Stimulated activated CD4-positive, alpha-beta T cell treated with anti-CD3 and anti-CD28 coated beads, Interleukin-4, amount 100 ng/mL, for 48 hours (primary cell): ENCODE measurements at places on chromosomes 11 and 22.
A peak's percentile ranks its signal among the peaks of the same experiment; 100 is the strongest.

- DNase-seq: no peak
These were observed 6.3 kb downstream of the SLC39A13 start for GRCh38 chr11:47414685-47415070.

GRCh38 chr11:19453651-19454257 is 213.0 kb upstream of the E2F8 start:
- no peak for DNase-seq

DNA sequence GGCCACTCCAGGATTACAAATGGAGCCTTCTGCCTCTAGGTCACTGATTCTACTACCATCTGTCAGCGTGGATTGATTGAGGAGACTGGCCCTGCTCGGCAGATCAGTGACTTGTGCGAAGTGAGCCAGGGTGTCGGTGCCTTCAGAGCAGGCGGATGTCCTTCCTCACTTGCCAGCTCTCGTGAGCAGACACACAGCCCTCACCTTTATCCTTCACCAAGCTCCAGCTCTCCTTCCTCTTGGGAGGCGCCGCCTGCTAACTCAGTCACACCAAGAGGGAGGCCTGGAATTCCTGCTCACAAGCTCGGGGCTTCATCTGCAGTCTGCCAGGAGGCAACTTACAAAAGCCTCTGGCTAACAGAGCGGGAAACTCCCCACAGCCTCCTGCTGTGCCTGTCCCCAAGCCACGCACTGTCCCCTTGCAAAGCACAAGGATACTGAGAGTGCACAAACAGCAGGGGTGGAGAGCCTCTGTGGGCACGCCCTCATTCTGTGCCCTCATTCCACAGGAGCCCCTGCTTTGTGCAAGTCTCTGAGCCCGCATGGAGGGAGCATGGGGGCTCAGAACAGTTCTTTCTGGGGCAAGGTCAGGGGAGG is 3.5 kb upstream of the TCF20 start:
- DNase-seq: no peak

GRCh38 chr22:39511226-39511625 is 9.1 kb upstream of the ATF4 start:
- DNase-seq: no peak

- no peak for DNase-seq
These were observed 104.4 kb downstream of the NECTIN1 start for GRCh38 chr11:119624629-119625028.

DNA sequence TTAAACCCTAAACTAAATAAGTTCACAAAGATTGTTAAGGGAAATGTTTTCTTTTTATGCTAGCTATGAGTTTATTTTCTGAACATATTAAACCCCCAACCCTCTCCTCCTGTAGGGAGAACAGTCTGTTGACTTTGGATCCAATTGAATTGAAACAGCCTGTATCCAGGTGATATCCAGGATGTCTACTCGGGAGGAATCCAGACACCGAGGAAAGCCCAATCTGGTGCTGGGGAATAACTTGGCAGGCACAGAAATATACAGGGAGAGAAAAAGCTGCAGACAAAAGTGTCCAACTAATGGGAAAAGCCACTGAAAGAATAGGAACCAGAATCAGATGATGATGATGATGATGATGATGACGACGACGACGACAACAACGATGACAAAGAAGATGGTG is 93.9 kb upstream of the API5 start:
- no peak for DNase-seq

- DNase-seq: no peak
These were observed 583 bp downstream of the P4HA3 start for GRCh38 chr11:74310857-74311256.

- peak; percentile 29 for DNase-seq
These were observed 132.8 kb upstream of the PITPNB start for GRCh38 chr22:28051787-28052356.

DNA sequence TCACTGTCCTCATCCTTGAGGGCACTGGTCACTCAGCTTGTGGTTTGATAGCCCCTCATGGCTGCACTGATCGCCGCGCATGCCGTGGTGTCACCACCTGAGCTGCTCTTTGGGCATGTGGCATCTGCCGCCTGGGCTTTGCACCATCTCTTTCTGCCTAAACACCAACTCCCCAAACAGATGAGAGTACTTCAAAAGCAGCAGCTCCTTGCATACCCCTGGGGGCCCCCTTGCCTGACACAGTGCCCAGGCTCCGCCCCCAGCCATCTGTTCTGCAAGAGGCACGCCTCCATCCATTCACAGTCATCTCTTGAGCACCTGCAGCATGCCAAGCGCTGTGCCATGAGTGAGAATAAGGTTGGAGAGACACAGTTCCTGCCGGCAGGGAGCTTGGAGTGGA is 104.5 kb upstream of the B3GAT1 start:
- no peak for DNase-seq

DNA sequence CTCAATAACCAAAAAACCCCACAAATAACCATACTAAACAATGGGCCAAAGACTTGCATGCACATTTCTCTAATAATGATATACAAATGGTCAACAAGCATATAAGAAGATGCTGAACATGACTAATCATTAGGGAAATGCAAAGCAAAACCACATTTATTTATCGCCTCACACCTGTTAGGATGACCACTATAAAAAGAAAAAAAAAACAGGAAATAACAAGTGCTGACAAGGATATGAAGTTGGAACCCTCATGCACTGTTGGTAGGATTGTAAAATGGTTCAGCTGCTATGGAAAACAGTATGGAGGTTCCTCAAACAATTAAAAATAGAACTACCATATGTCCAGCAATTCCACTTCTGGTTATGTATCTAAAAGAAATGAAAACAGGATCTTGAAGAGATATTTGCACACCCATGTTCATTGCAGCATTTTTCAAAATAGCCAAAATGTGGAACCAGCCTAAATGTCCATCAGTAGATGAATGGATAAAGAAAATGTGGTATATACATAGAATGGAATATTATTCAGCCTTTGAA is 66.2 kb downstream of the AMBRA1 start:
- no peak for DNase-seq

GRCh38 chr11:128242451-128242850 is 344.9 kb downstream of the ETS1 start:
- no peak for DNase-seq

DNA sequence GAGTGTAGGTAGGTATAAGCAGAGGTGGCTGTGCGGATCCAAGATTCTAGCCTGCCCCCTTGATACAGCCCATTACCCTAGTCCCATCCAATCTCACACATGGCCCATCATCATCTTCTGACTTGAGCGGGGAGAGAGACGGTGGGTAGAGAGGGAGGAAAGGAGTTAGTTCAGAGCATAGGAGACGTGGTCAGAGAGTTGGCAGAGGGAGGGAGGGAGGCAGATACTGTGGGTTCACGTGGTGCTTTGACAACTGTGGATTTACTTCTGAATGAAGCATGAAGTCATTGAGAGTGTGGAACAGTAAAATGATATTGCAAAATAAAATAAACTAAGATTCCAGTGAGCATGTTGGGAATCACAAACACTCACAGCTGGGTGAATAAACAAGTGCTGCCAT is 31.4 kb upstream of the VPREB1 start:
- DNase-seq: no peak

- no peak for DNase-seq
These were observed 43.9 kb downstream of the RRAS2 start for GRCh38 chr11:14315130-14315529.

- no peak for DNase-seq
These were observed 290.0 kb upstream of the CHORDC1 start for GRCh38 chr11:90512846-90513245.

DNA sequence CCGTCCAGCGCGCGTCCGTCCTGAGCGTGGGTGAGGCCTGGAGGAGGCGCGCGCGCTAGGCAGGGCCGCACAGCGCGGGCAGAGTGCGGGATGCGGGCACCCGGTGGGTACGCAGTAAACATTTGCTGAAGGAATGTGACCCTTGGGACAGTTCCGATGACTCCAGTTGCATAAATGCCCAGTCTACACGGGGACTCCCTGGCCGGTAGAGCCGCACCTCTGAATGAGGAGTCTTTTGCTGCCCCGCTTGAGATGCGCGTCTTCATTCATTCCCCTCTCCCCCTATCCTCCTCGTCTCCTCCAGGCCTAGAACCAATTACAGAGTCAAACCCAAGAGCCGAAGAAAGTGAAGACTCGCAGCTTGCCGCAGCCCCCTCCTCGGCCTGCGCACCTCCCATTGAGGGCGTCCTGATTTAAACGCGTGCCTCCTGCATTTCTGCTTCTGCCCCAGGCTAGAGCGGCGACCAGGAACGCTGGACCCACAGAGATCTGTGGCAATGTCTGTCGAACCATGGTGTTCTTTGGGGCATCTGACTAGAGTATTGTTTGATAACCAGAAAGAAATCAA is 729 bp upstream of the CHKB start:
- no peak for DNase-seq

DNA sequence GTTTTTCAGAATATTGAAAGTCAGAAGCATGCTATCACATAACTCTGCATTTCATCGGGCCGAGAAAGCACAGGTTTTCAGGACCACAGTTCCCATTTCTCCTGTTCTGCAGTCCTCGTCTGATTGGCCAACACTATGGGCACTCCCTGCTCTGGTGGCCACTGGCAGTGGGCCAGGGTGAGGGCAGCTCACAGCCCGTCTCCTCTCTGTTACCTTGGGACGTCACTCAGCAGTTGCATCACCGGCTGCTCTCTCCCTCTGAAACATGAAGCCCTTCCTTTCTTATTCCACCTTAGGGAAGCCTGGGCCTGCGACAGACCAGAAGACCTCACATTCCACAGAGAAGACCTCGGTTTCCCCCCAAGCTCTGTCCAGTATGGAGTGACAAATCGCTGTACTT is 11.4 kb upstream of the MICAL3 start:
- no peak for DNase-seq

GRCh38 chr11:45857961-45858474 is 10.7 kb downstream of the CRY2 start:
- no peak for DNase-seq

GRCh38 chr11:70493089-70493474 is 94.8 kb downstream of the CTTN start:
- DNase-seq: no peak

DNA sequence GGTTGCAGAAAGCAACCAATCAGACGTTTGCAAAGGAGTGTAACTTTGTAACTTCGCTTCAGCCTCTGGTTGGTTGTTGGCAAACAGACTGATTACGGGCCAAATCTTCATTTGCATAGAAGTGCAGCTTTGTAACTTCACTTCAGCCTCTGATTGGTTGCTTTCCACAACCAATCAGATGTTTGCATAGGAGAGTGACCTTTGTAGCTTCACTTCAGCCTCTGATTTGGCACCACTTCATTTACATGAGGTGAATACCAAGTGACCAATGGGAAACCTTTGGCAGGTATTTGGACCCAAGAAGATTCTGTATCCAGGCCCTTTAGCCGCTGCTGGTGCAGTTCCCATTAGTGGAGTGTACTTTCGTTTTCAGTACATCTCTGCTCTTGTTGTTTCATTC is 16.0 kb downstream of the USP47 start:
- DNase-seq: no peak

DNA sequence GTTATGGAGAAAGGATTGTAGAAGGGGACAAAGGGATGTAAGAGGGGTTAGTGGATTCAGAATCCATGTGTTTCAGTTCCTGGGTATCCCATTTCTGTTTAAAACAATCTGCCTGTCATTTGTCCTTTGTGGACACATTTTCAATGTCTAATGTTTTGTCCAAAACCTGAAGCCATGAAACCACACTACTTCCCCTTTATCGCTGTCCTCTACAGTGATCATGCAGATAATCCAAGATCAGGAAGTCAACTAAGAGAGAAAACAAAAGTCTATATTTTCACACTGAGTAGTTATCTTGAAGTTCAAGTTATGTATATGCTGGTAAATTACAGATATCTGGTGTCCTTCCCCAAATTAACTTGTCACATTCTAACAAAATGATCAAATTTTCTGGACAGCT is 457.0 kb downstream of the NTM start:
- no peak for DNase-seq

GRCh38 chr22:36409911-36410756 is 22.4 kb upstream of the MYH9 start:
- DNase-seq: peak; percentile 52

- DNase-seq: no peak
These were observed 43.7 kb upstream of the ARHGAP20 start for GRCh38 chr11:110755941-110756340.

DNA sequence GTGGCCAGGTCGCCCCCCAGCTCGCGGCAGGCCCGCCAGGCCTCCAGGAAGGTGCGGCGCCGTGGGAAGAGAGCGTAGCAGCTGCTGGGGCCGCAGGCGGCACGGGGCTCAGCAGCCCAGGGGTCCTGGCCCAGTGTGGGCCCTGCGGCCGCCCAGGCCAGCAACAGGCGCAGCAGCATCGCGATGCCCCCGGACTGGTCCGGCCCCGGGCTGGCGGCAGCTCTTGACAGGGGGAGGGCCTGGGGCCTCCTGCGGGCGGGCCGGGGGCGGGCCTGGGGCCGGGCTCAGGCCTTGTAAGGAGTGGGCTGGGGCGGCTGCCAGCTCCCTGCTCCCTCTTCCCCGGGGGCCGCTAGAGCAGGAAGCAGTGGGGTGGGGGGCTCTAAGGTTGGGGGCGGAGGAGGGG is at the start of gene CD248:
Gene CD248, minus strand, starts transcription at position 196 of the 403 bp plus-strand sequence. Its CDS starts 17 bp downstream, at position 179.
- DNase-seq: no peak

- DNase-seq: no peak
These were observed 4.3 kb upstream of the RRM1 start for GRCh38 chr11:4090258-4090657.

DNA sequence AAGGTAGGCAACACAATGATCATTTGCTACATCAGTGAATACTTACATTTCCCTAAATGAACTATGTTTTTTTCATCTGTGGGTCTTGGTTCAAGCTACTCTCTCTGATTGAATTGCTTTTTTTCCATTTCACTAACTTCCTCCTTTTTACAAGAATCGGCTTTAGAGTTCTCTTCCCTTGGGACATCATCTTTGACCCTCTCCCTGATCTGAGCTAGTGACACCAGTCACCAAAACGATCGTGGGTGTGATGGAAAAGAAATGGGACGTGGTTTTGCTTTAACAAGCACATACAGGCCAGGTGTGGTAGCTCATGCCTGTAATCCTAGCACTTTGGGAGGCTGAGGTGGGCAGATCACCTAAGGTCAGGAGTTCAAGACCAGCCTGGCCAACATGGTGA is 129.9 kb downstream of the WT1 start:
- DNase-seq: no peak
